Activated T-helper 1 cell treated with Interleukin-2 at 50 U/mL for 16 hours (primary cell): ENCODE measurements at places on chromosomes 2 and 18.

DNA sequence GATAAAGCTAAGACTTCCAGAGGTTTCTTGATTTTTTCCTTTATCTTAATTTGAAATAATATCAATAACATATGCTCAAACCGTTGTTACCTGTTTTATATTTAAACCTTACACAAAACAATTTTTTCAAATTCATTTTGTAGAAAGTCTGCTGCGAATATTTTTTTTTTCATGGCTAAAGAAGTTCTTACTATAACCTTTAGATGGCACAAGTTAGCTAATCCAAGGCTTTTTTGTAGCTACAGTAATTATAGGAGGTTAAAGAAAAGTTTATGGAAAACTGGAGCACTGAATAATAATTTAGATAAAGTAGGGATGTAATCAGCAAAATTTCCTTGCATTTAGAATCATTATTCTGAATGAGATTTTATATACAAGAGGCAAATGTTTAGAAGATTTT is 78.0 kb upstream of the PNPT1 start:
- no peak for DNase-seq

GRCh38 chr2:142175813-142176338 is 45.1 kb upstream of the LRP1B start:
- DNase-seq, result no peak

DNA sequence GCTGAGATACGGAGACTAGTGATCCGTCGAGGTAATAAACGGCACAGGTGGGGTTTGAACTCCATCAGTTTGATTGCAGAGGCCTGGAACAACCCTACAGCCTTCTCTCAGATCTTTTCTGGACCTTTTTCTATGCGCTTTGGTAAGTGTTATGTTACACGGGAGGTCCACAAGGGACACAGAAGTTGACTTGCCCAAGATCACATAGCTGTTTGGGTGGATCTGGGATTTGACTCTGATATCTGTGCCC is 1.1 kb upstream of the DNPEP start:
- DNase-seq, result no peak

GRCh38 chr2:102143450-102143985 is 972 bp downstream of the IL1R1 start:
- DNase-seq, result no peak

DNA sequence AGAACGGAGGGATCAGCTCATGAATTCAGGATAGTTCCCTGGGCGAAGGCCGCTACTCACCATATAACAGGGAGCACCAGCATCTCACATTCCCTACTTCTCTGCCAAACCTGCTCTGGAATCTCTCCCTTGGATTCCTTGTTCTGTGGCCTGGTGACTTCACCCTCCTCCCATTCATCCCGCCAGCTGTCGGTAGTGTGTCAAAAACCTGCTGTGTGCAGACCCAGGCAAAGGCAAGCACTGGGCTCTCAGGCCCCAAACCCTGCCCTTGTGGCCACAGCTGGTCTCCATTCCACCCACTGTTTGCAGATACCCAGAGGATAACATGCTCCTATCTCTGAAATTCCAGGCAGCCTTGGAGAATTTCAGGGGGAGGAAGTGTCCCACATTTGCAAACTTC is 151.6 kb downstream of the CAPN13 start:
- no peak for DNase-seq

GRCh38 chr2:143730155-143730952 is 601.1 kb downstream of the ARHGAP15 start:
- DNase-seq, result no peak

- DNase-seq, result no peak
These were observed 163.7 kb downstream of the PRPF40A start for GRCh38 chr2:152553518-152553917.

DNA sequence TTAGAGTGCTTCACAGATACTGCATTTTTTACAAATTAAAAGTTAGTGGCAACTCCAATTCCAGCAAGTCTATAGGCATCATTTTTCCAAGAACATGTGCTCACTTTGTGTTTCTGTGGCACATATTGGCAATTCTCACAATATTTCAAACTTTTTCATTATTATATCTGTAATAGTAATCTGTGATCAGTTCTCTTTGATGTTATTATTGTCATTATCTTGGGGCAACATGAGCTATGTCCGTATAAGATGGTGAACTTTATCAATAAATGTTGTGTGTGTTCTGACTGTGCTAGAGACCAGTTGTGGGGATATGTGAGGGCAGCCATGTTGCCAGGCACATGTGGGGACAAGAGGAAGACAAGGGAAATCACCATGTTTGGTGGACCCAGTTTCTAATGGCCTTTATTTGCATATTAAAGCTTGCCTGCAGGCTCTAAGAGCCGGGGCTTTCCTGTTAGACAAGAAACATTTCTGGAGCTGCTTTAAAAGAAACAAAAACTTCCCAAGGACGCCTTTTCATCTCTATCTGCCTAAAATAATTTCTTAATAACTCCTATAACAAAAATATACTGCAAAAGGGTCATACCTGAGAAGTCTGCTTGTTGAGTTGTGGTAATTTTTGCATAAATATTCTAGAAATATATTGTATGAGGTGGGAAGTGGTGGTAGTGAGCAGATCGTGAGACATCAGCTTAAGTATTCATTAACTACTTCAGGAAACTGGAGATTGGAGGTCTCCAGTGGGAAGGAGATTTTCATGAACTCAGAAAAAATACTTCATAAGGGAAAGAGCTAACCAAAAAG is 37.2 kb downstream of the KYNU start:
- DNase-seq, result no peak
